NB4 (cell line): ENCODE measurements at places on chromosomes 3 and 15.

GRCh38 chr3:115108614-115109013 is 38.5 kb downstream of the ZBTB20 start:
- no peak for DNase-seq

DNA sequence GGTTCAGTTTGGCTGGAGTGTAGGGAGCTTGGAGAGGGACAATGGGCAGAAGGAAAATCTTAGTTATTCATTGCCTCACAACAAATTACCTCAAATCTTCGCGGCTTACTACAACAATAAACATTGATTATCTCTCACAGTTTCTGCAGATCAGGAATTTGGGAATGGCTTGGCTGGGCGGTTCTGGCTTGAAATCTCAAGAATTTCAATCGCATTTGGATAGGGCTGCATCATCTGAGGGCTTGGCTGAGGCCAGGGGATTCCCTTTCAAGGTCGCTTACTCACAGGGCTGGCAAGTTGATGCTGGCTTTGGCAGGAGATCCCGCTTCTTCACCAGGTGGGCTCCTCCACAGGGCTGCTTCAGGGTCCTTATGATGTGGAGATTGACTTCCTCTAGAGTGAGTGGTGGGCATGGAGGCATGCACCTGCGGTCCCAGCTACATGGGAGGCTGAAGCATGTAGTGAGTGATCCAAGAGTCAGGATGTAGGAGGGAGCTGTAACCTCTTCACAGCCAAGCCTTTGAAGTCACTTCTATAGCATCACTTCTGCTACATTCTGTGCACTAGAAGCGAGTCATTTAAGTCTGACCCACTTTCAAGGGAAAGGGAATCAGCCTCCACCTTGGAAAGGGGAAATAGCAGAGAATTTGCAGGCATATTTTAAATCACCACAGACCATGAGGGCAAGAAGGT is 63.1 kb downstream of the CDC25A start:
- no peak for DNase-seq

GRCh38 chr3:63937661-63938651 is 25.8 kb upstream of the SCAANT1 start:
- peak; percentile 87 for DNase-seq

DNA sequence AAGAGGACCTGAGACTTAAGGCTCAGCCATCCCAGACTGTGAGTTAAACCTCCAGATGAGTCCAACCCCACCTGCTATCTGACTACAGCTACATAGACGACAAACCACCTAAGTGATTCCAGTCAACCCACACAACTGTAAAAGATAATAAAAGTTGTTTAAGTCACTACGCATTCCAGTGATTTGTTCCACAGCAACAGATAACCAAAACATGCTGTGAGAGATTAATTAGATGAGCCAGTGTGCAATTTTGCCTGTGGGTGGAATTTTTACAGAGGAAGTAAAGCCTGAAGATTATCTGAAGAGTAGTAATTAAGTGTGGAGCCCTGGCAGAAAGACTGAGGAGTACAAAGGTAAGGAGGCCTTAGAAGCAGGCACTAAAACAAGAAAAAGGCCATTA is 5.4 kb downstream of the BTBD1 start:
- no peak for DNase-seq

DNA sequence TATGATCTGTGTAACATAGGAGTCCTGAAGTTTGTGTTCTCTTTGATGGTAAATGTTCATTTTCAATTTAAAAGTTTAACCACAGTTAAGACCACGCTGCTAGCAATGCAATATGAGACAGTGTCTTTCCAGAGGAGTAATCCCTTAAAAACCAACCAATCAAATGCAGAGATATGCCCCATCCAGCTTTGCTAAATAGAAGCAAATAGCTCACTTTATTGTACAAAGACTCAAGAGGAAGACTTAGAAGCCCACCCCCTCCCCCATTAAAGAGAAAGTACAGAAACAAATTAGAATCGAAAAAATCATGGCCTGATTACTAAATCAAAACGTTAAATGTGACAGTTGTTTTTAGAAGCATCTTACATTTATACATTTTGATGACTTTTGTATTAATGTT is 2.1 kb upstream of the ANP32A start:
- DNase-seq = no peak

DNA sequence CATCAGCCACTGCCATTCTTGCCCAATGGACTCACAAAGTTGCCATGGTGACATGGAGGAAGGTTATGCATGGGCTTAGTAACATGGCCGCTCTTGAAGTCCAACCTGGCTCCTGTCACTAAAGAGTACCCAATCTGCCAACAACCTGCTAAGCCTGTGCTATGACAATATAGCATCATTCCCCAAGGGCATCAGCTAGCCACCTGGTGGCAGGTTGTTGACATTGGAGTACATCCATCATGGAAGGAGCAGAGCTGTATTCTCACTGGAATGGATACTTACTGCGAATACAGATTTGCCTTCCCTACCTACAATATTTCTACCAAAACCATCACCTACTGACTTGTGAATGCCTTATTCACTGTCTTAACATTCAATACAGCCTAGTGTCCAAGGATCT is 138.9 kb upstream of the RORA start:
- no peak for DNase-seq

DNA sequence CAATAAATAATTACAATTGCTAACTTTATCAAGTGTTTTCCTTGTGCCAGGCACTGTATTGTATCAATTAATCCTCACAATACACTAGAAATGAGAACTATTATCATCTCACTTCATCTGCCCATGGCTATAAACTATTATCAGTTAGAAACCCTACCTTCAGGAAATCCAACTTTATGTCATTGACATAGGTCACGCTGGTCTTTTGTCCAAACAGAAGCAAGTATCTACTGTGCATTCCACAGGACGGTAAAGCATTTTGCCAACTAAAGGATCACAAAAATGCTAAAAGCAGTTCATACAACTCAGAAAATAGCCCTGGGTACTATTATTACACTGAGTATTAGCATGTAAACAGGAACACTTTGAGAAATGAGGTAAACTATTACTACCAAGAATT is 9.6 kb downstream of the DENND6A start:
- DNase-seq = no peak

GRCh38 chr3:23303601-23304217 is 100.6 kb downstream of the UBE2E2 start:
- DNase-seq = no peak

DNA sequence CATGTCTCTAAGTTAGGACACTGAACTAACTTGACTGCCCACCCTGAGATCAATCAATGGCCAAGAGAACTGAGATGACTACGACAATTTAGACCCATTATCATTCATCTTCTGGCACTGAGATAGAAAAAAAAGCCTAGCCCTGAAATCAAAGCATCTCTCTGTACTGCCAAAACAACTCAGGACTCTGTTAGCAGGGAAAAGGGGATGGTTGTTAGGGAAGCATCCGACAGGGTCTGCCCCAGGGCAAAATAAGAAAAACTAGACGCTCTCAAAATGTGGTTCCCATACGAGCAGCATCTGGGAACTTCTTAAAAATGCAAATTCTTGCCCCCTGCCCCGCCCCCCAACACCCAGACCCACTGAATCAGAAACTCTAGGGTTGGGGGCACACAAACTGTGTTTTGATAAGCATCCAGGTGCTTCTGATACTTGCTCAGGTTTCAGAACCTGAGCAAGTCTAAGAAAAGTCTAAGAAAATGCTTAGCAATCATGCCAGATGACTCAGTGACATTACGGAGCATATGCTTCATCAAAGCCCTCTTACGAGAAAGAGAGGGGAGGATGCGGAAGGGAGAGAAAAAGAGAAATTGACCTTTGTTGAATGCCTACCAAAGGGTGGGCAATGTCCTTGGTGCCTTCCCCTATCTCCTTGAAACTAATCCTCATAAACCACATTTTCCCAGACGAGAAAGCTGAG is 172.8 kb upstream of the HES1 start:
- no peak for DNase-seq

- DNase-seq = no peak
These were observed 6.6 kb downstream of the OXTR start for GRCh38 chr3:8762607-8763377.

DNA sequence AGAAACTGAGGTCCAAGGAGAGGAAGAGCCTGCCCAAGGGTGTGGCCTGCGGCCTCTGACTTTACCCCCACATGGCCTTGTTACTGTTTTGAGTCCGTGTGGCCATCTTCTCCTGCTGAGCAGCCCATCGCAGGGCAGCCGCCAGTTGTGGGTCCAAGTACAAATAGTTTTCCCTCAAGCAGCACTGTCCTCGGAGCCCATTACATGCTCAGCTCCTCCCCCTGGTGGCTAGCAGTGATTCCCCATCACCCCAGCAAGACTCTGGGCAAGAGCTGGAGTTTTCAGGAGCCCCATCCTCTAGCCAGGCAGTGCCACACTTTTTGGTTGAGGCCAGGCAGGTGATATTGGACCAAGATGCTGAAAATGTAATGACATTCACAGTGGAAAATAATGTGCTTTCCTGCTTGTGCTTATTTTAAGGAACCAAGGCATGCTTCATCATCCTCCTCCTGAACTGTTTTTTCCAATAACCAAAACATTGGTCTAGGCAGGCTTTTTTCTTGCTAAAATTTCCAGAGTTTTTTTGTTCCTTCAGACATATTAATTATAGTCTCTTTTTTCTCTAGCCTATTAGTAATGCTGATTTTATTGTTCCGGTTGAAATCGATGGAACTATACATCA is 23.2 kb upstream of the VILL start:
- DNase-seq = peak; percentile 59

GRCh38 chr3:121918779-121919483 is 24.7 kb downstream of the SLC15A2 start:
- no peak for DNase-seq

GRCh38 chr3:187871204-187871591 is 125.9 kb upstream of the BCL6 start:
- DNase-seq = no peak

- DNase-seq = peak; percentile 96
These were observed 49.9 kb downstream of the CASR start for GRCh38 chr3:122233101-122233952.

GRCh38 chr3:194675081-194675640 is 3.2 kb upstream of the LSG1 start:
- DNase-seq = no peak

GRCh38 chr3:98343647-98344507 is 9.8 kb upstream of the OR5K4 start:
- DNase-seq = peak; percentile 61

GRCh38 chr15:91535856-91536500 is 317.5 kb upstream of the SLCO3A1 start:
- DNase-seq = no peak

DNA sequence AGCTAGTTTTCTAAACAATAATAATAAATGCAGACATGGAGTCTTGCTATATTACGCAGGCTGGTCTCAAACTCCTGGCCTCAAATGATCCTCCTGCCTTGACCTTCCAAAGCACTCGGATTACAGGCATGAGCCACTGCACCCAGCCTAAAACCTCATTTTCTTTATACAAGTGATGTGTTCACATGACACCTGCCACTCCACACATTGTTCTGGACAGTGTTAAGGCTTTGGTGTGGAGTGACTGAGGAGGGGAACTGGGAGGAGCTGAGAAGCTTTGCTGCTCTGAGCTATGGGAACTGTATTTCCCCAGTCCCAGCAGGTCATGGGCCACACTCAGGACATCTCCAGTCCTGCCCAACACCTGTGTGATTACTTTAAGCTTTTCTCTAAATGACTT is 380.0 kb downstream of the LRTM1 start:
- no peak for DNase-seq

DNA sequence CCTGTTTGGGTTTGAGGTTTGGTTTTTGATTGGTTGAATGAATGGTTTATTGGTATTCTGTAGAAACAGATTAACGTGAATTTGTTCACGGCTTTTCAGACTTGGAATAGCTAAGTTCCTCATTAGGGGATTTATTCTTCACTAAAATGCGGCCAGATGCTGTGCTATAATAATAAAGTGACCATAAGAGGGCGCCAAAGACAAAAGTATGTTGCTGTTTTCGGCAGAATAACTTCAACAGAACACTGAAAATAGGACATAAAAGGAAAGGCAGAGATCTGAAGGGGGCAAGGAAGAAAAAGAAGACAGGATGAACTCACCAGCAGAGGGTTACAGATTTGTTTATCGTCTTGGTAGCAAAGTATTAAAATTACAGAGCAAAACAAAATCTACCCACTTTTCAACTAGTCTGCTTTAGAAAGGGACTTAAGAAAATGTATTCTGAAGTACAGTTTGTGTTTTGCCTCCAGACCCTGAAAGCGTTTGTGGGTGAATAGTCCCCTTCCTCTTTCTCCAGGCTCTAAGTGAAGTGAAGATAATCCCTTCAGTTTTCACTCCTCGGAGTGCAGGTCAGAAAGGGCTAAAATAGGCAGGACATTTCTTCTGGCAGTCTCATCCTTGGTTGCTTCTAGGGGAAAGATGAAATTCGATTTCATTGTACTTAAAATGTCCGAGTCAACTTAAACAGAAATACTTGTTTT is 147.6 kb downstream of the IL20RB start:
- peak; percentile 75 for DNase-seq

- no peak for DNase-seq
These were observed 70.7 kb downstream of the IQSEC1 start for GRCh38 chr3:13002398-13003124.

DNA sequence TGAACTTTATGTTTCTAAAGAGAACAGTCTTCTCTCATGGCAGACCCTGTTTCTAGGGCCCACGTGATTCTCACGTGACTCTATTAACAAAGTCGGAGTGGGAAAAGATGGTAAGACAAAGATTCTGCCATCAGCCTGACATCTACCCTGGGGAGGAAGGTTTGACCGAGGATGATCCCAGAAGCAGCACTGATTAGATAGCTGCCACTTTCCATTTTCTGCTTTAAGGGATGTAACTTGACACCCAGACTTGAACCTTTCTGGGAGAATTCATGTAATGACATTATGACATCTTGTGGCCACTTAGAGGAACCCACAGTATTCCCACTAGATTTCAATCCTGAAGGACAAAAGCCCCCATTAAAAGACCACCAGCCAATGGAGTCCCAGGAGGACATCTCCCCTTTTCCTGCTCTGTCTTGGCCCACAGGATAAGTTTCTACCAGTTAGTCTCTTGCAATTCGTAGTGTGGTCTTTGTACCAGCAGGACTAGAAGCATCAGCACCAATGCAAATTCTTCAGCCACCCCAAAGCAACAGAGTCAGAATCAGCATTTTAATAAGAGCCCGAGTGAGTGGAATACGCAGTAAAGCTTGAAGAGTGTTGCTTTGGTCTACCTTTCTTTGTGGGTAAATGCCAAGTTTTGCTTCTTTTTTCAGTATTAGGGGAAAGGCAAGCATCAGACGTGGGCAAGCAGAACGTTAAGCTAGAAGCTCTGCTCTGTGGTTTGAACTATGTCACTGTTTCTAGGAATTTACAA is 480.5 kb upstream of the PROK2 start:
- peak; percentile 23 for DNase-seq

- DNase-seq = no peak
These were observed 31.1 kb downstream of the TPM1 start for GRCh38 chr15:63073497-63074172.

DNA sequence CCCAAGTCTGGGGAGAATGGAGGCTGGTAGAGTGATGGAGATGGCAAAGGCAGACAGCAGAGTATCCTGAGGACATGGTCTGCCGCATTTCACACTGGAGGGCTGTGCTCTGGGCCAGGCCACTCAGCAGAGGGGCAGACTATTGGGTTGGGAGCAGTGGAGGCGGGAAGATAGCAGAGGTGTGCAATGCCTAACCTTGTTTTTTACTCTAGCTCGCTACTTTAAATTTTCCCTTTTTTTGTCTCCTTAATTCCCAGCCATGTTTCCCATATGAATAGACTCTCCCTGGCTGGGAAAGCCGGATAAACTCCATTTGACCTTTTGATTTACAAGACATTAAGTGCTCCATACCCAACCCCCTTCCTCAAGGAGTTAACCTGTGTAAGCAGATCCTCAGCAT is 33.5 kb upstream of the ST6GAL1 start:
- no peak for DNase-seq
